ENCODE measurements at places on chromosomes 6 and 20. TPM values are rescaled to one million over a fixed set of nuclear protein-coding genes. Genes with fewer than 3 reads are reported as not detected.

GRCh38 chr6:168923171-168923570 lies 330.5 kb downstream of the THBS2 start:
- DNase-seq = no peak

DNA sequence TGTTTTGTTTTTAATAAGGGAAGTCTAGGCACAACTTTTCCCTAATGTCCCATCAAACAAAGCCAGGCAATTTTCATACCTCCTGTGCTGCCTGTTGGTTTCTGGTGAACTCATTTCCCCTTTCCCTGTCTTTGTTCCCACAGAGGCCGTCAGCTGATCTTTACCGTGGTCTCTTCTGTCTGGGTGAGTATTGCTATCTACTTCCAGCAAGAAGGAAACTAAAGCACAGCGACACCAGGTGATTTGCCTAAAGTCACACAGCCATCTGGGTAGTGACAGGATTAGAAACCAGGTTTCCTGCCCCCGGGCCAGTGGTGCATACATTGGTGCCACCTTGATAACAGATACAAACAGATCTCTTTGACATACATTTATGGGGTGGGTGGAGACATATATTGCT lies 59.6 kb downstream of the RAB44 start:
- no peak for DNase-seq

GRCh38 chr6:90753820-90754643 lies 167.2 kb upstream of the MAP3K7 start:
- DNase-seq = no peak

DNA sequence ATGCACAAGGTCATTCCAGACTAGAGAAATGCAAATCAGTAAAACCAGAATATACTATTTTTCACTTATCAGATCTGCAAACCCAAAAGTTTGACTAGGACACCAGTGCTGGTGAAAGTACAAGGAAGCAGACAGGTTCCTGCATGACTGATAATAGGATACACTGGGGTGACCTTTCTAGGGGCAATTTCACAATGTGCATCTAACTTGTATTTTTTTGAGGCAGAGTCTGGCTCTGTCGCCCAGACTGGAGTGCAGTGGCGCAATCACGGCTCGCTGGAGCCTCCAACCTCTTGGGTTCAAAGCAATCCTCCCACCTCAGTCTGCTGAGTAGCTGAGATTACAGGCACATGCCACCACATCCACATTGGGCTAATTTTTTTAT lies 11.4 kb downstream of the COMMD7 start:
- DNase-seq = no peak

The BPIFA1 gene
- total RNA-seq = not detected

GRCh38 chr6:7881765-7882500 lies 28.7 kb downstream of the TXNDC5 start:
- no peak for DNase-seq

- DNase-seq = no peak
Observed at GRCh38 chr6:132085731-132086130, 134.6 kb upstream of the CCN2 start.

The CST7 gene
- 2.5 TPM for total RNA-seq
